ENCODE measurements at places on chromosomes 4 and X.

DNA sequence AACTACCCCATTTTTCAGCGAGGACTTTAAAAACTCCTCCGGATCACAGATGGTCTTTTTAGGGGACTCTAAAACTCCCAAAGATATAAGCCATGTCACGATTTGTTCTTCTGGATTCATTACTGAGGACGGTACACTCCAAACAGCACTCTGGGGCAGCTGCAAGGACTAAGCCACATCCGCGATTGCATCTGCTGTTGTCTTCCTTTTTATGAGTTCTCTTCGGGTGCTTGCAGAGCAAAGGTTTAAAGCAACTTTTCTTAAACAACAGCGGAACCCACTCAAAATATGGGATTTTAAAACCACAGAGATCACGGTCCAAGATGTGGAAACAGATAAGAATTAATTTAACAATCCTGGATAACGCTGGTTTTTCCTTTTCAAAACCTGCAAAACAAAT is at the start of gene ARHGEF6:
Gene ARHGEF6 (minus strand): TSS at position 170 of the 400 bp plus-strand sequence. CDS start 50 bp downstream, at position 120.
- DNase-seq = no peak

- DNase-seq = no peak
Observed at GRCh38 chr4:76687746-76688448, 210.0 kb downstream of the SOWAHB start.

DNA sequence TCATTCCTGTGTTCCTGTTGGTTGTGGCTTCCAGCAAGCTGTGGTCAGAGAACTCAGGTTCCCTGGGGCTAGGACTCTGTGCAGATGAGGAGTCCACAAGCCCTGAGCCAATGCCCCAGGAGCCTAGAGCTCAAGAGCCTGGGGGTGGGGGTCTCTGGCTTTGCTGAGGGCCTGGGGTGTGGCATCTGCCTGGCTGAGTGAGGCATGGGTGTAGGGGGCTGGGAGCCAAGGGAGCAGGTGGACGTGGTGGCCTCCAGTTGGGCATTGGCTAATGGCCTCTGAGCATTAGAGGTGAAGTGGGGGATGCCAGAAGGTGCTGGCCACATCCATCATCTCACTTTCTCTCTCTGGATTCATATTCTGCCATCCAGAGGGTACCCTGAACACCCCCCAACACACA is 5.3 kb upstream of the MAMLD1 start:
- DNase-seq = no peak

DNA sequence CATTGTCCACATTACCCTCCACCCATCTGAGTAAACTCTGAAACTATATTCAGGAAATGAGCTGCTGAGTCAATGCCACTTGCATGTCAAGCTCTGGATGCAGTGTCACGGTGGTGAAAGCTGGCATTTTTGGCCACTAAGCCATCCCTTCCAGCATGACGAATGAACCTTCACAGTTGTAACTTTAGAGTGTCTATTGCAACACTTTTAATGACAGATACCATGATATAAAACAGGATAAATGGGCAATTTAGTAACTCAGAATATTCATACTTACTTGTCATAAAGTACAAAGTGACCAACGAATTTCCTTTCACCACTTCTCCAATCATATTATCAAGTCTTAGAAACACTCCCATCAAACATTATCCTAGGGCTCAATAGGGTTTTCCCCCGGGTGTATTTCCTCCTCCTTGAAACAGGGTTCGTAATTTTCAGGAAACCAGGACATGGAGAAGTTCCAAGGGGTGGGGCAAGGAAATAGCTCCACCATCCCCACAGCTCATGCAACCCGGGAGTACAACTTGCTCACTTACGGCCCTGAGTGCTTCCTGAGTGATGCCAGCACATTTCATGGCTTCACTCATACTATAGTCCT is 73.1 kb downstream of the MTHFD2L start:
- DNase-seq = peak; percentile 71

DNA sequence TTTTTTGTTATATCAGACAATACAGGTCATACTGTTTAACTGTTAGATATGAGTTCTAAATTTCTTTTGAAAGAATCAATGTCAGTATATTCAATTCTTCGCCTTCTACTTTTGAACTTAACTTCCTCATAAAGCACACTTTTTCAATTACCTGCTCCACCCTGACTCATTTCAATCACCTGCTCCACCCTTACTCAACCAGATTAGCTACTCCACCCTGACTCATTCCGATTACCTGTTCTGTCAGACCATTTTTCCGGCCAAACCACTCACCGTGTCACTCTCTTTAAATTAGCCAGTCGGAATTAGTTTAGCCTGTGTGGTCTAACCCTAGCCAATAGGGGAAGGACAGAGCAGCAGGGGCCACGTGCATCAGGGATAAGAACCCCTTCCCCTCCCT is 751.8 kb upstream of the POU3F4 start:
- no peak for DNase-seq

DNA sequence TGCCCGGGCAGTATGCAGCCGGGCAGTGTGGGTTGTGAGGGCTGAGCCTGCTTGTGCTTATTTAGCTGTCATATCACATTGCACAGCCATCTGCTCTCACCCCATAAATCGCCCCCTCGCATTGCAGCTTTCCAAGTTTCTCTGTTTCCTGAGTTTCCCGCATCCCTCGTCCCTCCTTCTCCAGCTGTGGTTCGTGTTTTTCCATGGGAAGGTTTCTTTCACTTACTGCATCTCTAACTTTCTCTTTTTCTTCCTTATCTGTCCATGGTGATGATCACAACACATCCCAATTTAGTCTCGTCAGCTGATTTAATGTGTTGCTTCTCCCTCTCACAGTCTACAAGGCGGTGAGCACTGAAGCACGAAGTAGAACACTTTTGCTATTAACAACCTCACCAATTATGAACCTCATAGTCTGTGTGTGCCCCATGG is 118.1 kb downstream of the ENPP6 start:
- DNase-seq = peak; percentile 8

GRCh38 chr4:158763462-158763861 is 5.4 kb upstream of the FNIP2 start:
- DNase-seq = no peak

GRCh38 chr4:10582059-10582686 is 102.4 kb downstream of the CLNK start:
- DNase-seq = peak; percentile 67

GRCh38 chr4:48680848-48681568 is 99.1 kb downstream of the FRYL start:
- DNase-seq = no peak

DNA sequence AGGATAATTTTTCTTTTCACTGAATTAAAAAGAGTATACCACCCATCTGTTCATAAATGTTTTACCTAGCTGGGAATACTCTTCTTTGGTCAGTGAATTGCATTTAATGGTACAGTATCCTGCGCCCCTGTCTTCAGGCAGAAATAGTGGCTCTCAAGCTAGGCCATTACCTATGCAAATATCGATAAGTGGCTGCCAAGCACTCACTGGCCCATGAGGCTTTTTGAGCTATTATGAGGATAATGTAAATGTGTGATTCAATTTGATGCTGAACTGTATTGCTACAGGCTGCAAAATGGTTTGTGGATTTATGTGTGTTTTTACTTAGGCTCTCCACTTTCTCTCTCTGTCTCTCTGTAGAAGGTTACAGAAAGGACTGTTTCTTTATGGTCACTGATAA is 30.1 kb upstream of the MTMR1 start:
- no peak for DNase-seq

- DNase-seq = peak; percentile 63
Observed at GRCh38 chrX:109839694-109840567, 106.9 kb upstream of the ACSL4 start.

- no peak for DNase-seq
Observed at GRCh38 chr4:171644430-171645057, 168.7 kb upstream of the GALNTL6 start.

DNA sequence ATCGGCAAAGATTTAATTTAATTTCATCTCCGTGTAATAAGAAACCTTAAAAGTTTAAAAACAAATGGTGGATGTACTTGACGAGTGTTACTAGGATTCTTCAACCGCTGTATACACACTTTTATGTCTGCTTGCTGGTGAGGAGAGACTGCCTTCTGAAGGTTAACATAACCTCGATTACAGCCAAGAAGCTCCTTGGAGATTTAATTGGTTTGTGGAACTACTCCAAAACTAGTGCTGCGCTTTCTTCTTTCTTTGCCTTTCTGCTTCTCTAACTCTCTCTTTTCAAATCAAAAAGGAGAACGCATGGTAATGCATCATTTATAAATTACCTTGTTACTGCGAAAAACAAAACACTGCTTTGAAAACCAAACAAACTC is 109.0 kb downstream of the ANTXR2 start:
- no peak for DNase-seq

- peak; percentile 64 for DNase-seq
Observed at GRCh38 chr4:9762823-9763475, 18.5 kb upstream of the DRD5 start.

- no peak for DNase-seq
Observed at GRCh38 chrX:134682081-134682480, 23.8 kb upstream of the PLAC1 start.

GRCh38 chrX:71514367-71515037 is 18.4 kb upstream of the OGT start:
- no peak for DNase-seq

- DNase-seq = no peak
Observed at GRCh38 chr4:95027905-95028618, 270.3 kb downstream of the BMPR1B start.

DNA sequence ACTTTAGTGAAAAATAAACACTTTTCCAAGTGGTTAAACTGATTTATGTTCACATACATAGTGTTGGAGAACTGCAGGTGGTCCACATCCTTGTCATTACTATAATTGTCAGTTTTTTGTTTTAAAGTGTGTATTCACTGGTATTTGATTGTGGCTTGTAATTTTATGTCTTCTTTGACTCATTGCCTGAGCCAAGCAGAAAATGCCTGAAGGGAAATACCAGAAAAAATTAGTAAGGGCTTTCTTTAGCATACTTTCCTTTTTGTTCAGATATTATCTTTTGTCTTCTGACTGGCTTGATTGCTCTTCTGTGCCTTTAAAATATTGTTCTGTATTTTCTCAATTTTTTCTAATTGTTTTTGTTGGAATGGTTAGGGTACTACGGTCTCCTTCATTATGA is 981.3 kb downstream of the C4orf33 start:
- DNase-seq = no peak

- peak; percentile 63 for DNase-seq
Observed at GRCh38 chr4:54971474-54971950, 153.9 kb downstream of the KDR start.

GRCh38 chrX:68431836-68432235 is 1.5 kb downstream of the OPHN1 start:
- no peak for DNase-seq

GRCh38 chrX:106902684-106903083 is 457 bp downstream of the RIPPLY1 start:
- DNase-seq = no peak

GRCh38 chr4:81250430-81250829 is 35.4 kb upstream of the PRKG2 start:
- DNase-seq = no peak

DNA sequence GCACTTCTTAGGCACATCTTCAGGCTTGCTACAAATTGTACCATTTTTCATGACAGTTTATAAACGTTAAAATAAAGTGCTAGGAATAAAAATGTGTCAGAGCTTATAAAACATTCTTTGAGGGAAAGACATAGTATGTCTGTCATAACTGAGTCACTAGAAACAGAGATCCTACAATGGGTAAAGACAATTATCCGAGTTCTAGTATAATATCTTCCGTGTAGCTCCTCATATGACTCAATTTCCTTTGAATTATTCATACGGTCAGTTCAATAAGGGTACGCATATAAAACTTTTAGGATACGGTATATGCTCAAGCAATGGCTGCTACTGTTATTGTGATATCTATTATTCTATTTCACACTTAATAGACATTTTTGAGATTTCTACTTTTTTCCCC is 349.1 kb downstream of the PCDH10 start:
- DNase-seq = peak; percentile 0

DNA sequence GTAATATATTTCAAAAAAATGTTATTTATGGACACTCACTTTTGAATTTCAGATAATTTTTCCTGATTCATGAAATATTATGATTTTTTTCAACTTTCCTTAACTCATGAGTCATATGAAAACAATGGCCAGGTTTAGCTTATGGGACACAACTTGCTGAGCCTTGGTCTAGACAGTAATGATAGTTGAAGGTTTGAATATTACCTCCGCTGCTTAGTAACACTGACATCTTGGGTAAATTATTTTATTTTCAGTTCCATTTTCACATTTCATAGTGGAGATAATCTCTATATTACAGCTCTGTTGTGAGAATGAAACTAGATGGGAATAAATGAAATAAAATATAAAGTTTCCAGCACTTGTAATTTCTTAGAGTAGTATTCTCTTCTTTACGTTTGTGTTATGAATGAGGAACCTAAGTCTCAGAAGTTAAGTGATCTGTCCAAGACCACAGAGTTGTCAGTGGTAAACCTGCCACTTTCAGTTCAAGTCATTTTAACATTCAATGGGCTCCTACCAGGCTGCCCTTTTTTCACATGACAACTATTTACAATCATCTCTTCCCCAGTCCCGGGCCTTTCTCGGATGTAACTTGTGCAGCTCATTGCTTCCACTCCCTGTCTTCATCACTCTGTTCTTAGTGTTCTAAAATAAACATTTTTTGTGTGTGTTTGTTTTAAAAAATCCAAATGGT is 46.8 kb upstream of the GC start:
- DNase-seq = no peak

DNA sequence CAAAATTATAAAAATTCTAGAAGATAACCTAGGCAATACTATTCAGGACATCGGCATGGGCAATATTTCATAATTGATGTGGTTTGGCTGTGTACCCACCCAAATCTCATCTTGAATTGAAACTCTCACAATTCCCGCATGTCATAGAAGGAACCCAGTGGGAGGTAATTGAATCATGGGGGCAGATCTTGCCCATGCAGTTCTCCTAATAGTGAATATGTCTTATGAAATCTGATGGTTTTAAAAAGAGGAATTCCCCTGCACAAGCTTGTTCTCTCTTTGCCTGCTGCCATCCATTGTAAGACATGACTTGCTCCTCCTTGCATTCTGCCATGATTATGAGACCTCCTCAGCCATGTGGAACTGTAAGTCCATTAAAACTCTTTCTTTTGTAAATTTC is 77.7 kb downstream of the DDX60 start:
- DNase-seq = no peak

DNA sequence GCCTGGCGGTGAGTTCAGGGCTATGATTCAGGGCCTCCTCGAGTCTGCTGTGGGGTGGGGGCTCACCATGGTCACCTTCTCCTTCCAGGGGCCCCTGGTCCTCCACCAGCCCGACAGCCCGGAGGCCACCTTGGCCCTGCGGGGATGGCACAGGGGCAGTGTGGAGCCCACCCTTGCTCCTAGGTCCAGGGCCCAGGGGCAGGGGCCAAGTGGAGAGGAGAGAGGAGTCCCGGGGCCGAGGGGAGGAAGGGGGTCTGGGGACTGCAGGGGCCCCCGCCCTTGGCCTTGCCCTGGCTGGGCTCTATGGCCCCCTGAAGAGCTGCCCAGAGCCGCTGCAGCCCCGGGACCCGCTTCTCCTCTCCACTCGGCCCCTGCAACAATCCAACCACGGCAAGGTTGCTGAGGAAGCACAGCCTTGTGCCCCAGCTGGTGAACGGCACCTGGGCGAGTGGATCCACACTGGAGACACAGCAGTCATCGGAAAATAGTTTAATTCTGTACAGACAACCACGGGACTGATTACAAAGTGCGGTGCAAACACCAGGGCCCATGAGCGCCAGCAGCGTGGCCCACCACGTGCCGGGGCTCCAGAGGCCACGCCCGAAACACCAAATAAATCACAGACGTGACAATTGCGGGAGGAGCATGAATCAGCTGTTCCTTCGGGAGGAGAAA is 23.0 kb upstream of the CPLX1 start:
- peak; percentile 24 for DNase-seq

- DNase-seq = no peak
Observed at GRCh38 chr4:99467887-99468286, 32.7 kb upstream of the ADH7 start.

Measured in fibroblast of mammary gland (primary cell).